NCI-H748 treated with DMSO at 0.1 percent for 48 hours (cell line): ENCODE measurements at places on chromosomes 4 and X.

GRCh38 chrX:107996124-107996523 is 14.0 kb upstream of the TEX13B start:
- no peak for DNase-seq

- no peak for DNase-seq
Measured at GRCh38 chr4:173924561-173924960, 358.9 kb downstream of the FBXO8 start.

DNA sequence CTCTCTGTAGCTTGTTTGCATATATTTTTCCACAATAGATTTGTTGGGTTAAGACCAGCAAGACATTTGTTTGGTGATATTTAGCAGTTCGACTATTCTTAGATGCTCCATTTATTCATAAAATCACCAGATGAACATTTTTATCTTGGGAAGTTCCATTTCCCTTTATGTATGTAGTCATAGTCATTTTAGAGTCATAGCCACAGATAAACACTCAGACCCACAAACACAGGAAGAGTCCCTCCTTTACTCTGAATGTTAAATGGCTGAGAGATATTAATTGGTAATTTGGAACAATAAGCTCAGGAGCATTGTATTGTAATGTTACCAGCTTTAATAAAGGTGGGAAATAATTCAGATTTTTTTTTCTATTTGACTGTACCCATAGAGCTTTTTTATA is 1608.7 kb downstream of the STIM2 start:
- DNase-seq = no peak

DNA sequence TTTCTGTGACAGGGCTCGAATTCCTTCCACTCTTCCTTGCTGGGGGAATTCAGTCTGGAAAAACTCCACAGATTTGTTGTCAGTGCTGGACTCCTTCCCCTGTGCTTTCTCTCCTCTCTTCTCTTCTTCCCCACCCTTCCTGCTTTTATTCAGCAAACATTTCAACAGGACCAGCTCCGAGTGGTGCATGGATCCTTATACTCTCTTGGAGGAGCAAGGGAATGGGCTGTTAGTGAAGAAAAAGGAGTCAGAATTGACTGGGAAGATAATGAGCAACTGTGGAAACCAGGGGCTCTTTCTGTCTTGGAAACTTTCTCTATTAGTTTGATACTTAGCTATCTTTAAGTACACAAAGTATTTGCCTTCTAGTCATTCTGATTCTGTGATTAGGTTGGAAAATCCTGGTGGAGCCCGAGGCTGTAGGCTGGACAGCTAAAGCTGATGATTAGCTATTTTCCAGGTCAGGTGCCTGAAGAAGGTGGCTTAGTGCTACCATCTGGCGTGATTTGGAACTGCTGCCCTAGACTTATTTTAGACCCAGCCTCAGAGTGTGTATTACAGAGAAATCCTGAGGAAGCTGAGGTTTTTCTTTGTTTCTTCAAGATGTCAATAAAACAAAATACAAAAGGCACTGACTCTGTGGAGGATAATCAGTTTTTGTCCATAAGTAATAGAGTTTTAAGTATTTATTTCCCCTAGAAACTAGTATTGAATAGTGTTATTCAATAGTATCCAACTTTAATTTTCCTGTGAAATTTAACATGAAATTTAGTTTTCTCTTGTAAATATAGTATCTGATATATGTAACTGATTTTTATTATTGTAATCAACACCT is 38.4 kb downstream of the NAP1L5 start:
- peak; percentile 6 for DNase-seq
